ENCODE measurements at places on chromosomes 16 and 17. TPM values are rescaled to one million over a fixed set of nuclear protein-coding genes. Genes with fewer than 3 reads are reported as not detected.

DNA sequence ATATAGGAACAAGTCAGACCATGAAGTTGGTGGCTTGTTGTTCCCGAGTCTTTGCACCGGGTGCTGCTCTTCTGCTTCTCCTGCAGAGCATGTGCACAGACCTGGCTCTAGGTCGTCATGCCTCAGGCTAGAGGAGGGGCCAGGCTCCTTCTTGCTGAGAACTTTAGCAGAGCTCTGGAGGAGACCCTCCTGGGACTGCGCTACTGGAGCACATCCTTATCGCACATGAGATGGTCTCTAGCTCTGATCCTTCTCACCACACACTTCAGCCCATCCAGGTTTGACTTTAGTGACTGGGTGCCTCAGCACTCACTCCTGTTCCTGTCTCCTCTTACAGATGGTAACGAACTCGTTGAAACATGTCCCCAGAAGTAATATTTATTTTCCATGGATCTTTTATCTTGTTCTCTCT, 14.9 kb downstream of the FOXK2 start:
- no peak for DNase-seq

GRCh38 chr17:7404737-7405349, 946 bp upstream of the TMEM256 start:
- DNase-seq: no peak

DNA sequence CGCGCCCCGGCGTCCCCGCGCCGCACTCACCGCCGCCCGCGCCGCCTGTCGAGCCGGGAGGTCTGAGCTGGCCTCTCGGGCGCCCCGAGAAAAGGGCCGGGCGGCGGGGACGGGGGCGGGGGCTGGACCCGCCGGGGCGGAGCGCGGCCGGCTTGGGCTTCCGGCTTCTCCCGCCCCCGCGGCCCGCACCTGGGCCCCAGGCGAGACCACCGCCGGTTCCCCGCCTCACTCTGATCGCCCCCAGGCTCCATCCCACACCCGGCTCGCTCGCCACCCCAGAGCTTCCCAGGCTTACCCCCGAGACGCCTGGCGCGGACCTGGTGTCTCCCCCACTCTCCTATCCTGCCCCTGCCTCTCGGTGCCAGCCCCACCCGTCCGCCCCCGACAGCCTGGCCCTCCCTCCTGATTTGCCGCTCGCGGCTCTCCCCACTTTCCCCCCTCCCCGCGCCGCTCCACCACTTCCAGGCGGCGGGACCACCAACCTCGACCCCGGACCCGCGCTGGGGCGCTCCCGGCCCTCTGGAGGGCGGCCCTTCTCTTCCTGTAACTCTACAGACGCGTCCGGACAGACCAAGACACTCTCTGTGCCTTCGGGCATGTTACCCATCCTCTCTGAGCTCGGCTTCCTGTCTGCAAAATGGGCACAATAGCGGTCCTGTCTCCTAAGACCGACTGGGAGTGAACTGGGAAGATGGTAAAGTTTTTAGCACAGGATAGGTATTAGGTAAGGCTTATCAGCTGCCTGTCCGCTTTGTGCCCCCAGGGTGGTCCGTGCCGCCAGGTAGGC, at the start of gene LITAF:
TSS of gene LITAF (minus strand) at position 64 of the 787 bp plus-strand sequence. CDS start 30,189 bp downstream, outside the sequence.
- no peak for DNase-seq

- no peak for DNase-seq
Observed at GRCh38 chr16:81138831-81139557, 42.8 kb upstream of the GCSH start.

DNA sequence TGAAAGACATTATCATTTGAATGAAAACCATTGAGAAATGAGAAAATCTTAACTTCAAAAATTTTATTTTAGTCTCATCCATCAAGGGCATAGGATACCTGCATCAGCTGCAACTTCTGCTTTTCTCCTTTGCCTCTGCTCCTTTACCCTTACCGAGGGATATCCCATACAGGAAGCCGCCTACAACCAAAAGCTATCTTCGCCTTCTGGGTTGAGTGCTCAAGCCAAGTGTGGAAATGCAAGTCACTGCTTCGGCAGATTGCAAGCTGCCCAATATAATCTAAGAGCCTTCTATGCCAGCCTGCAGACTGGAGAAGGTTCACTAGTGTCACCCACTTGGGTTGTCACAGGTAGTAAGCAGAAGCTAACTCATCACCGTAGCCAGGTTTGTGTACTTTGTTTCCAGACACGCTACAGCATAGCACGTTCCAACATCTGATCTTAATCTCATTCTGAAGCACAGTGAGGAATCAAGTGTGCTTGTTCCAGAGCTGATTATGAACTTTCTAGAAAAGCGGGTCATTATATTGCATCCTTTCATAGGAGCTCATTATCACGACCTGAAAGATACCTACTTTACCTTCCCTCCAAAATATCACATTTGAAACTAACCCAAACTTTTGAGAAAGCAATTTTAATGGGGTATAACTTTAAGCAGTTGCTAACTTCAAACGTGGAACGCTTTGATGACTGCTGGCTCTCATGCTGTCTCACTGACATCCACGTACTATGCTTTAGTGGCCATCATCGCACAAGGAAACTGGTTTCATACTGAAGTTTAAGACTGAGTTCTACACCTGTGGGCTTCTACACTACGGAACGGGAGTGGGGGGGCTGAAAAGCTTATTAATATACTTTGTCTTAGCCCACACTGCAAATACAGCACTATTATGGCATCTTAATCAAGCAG, 8.0 kb upstream of the UNK start:
- no peak for DNase-seq

DNA sequence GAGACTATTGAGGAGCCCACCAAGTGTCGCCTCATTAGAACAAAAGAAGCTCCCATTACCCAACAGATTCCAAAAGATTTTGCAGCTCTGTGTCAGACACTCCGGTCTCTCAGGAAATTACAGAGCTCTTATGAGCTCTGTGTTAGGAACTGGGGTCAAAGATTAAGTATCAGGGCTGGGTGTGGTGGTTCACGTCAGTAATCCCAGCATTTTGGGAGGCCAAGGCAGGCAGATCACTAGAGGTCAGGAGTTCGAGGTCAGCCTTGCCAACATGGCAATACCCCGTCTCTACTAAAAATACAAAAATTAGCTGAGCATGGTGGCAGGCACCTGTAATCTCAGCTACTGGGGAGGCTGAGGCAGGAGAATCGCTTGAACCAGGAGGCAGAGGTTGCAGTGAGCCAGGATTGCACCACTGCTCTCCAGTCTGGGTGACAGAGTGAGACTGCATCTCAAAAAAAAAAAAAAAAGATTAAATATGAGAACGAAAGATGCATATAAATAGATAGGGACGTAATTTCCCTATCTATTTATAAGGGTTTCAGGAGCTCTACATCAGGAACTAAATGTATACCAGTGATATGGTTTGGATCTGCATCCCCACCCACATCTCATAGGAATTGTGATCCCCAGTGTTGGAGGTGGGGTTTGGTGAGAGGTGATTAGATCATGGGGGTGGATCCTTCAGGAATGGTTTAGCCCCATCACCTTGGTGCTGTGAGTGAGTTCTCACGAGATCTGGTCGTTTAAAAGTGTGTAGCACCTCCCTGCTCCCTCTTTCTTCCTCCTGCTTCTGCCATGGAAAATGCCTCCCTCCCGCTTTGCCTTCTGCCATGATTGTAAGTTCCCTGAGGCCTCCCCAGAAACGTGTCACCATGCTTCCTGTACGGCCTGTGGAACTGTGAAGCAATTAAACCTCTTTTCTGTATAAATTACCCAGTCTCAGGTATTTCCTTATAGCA, 111.4 kb downstream of the PRKCA start:
- DNase-seq: no peak

DNA sequence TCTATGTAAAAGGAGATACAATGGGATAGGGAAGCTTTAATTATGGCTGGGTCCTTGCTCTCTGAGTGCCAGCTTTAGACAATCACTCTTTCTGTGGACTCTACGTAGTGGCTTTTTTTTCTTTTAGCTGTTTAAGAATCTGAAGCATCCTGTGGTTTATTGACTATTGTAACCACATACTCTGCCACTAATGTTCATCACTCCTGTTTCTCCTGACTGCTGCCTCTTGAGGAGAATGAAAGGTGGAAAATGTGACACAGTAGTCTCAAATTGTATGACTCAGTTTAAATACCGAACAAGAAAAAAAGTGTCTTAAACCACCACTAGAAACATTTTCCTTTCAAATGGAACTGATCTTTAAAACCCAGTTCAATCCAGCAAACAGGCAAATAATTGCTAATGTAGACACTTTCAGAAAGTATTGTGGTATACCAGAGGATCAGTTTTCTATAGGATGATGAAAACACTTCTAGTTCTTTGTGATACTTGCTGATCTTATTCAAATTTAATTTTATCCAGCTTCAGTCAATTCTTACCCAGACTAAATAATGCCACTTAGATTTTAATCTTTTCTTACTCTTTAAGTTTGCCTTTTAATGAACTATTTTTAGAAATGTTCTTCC, 302.7 kb upstream of the PMFBP1 start:
- no peak for DNase-seq

Gene ZSCAN32
- polyA plus RNA-seq: 15.9 TPM

- DNase-seq: no peak
Observed at GRCh38 chr16:4706871-4707270, 13.5 kb downstream of the NUDT16L1 start.

DNA sequence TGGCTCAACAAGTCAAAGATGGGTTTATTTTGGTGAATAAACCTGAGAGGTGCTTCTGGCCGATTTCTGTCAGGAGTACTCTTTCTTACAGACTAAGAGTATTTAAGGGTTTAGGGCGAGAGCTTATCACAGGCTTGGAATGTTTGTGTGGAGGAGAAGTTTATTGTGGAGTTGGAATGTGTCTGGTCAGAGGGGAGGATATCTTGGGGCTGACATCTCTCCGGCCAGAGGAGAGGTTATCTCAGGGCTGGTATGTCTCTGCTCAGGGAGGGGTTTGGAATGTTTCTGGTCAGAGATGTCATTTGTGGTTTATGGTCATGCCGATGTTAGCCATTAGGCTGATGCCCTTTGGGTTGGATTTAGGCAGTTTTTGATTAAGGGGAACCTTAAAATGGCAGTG, 236.4 kb upstream of the EEF2KMT start:
- no peak for DNase-seq

GRCh38 chr16:64711596-64711995, 410.3 kb downstream of the CDH11 start:
- no peak for DNase-seq

GRCh38 chr17:53749178-53749577, 73.5 kb upstream of the KIF2B start:
- DNase-seq: no peak

Gene KCNH4
- not detected for polyA plus RNA-seq

Gene ABCA8
- polyA plus RNA-seq: 1.3 TPM

Gene LPCAT2
- 7.0 TPM for polyA plus RNA-seq

DNA sequence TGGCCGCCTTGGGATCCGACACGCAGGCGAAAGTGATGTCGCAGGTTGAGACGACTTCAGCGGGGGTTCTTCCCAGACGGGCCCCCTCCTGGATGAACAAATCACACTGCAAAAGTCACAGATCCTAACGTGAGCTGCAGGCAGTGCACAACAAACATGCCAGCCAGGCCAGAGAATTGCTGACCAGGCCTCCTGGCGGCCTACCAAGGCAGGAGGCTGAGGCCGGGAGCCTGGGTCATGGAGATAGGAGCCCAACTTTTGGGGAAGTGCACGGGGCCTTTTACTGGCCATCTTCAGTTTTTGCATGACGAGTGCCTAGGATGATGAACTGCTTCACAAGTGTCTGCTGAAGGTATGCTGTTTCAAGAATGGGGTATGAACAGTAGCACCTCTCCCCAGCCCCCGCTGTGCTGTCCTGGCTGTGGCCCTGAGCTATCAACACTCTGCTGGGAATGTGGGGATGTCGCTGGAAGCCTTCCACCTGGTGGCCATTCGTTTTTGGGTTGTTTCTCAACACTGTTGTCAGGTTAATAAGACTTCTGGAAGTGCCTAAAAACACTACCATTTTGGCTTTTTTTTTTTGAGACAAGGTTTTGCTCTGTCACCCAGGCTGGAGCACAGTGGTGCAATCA, 12.2 kb upstream of the ROGDI start:
- no peak for DNase-seq

Gene TNS4
- polyA plus RNA-seq: 0.03 TPM

Gene STAC2
- polyA plus RNA-seq: 3.6 TPM

- DNase-seq: no peak
Observed at GRCh38 chr16:89705006-89705405, 3.5 kb upstream of the SPATA2L start.

Gene MYH1
- not detected for polyA plus RNA-seq

GRCh38 chr17:80795090-80795580, 196.5 kb upstream of the CHMP6 start:
- DNase-seq: no peak

Gene MAP3K3
- 25.3 TPM for polyA plus RNA-seq

GRCh38 chr17:14205992-14206461, 30.6 kb downstream of the CDRT15 start:
- no peak for DNase-seq

DNA sequence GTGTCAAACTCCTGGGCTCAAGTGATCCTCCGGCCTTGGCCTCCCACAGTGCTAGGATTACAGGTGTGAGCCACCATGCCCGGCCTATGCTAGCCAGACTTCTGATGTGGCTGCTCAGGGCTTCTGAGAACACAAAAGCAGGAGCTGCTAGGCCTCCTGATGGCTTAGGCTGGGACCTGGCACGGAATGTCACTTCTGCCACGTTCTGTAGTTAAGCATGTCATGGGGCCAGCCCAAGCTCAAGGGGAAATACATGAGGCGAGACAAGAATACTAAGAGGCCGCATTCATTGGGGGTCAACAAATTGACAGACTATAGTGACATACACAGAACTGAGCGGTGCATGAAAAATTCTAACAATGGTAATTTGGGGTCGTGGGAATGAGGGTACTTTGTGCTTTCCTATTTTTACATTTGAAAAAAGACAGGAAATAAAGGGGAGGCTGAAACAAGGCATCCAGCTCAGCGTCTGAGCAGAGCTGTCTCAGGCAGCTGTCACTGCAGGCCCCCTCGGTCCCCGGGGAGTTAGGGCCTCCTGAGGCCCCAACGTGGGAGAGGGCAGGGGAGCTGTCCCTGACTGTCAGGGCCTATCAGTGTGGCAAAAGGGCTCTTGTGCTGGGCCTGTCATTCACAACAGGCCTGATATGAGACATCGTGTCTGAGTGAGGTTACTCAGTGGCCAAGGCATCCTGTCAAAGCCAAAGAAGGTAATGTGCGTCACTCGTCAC, 26.4 kb downstream of the CFAP20 start:
- DNase-seq: no peak

DNA sequence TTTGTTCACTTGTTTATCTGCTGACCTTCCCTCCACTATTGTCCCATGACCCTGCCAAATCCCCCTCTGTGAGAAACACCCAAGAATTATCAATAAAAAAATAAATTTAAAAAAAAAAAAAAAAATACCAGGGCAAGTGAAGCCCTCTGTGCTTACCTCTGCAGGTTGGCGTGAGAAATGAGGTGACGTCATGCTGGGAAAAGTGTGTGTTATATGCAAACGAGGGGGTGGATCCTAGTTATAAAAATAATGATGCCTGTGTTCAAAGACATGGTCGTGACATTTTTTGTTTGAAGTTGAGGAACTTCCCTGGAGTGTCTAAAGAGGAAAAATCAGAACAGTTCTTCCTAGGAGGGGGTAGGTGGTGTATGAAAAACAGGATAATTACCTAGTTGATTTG, 20.2 kb downstream of the TMC7 start:
- no peak for DNase-seq

Gene DOC2A
- 2.2 TPM for polyA plus RNA-seq

Measured in renal cortex interstitium (tissue), 15 donors.